ENCODE measurements at places on chromosomes 12 and 14.
A peak's percentile ranks its signal among the peaks of the same experiment; 100 is the strongest.

DNA sequence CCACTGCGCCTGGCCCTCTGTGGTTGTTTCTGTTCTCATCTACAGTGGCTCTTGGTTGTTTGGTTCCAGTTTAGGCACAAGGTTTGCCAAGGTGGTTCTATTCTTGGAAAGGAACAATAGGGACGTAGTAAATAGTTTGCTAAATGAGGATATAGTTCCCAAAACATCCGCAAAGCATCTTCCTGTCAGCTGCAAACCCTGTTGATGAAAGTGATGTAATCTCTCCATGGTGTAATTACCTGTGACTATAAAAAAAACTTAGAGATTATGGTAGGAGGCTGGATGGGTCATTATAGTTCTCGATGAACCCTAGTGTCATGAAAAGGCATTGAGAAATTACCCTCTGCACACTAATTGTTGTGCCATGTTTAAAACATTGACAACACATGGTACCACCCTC lies 52.9 kb downstream of the SUSD6 start:
- no peak for DNase-seq
- no peak overlapping the region for H3K27ac ChIP-seq
- H3K4me1 ChIP-seq, result peaks cover 76% of the 10 kb centered on the region
- H3K27me3 ChIP-seq, result no peaks in the 10 kb centered on the region
- H3K4me3 ChIP-seq, result no peak overlapping the region

DNA sequence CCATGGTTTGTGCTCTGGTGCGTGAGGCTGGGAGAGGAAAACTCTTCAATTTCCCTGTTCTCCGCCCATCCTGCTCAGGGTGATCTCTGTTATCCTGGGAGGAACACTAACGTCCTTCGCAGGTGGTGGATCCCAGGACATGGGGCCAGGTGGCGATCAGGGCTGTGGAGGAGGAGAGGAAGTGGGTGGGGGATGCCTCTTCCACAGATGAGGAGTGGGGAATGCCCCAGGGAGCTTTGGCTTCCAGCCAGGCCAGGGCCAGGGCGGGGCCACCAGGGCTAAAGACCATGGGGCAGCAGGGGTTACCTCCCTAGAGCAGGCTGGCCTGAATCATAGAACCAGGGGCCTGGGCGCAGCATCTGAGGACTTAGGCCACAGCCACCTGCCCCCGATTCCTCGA lies 3.3 kb upstream of the KRT75 start:
- H3K4me1 ChIP-seq, result no peaks in the 10 kb centered on the region
- H3K4me3 ChIP-seq, result no peak overlapping the region
- peaks cover 82% of the 10 kb centered on the region for H3K27me3 ChIP-seq
- H3K27ac ChIP-seq, result no peak overlapping the region
- no peaks in the 10 kb centered on the region for H3K36me3 ChIP-seq
- DNase-seq, result no peak

- no peak for DNase-seq
- no peak overlapping the region for H3K4me3 ChIP-seq
- peaks cover 1% of the 10 kb centered on the region for H3K36me3 ChIP-seq
Observed at GRCh38 chr14:52878469-52878868, 72.4 kb downstream of the FERMT2 start.

- H3K36me3 ChIP-seq, result no peaks in the 10 kb centered on the region
- H3K27ac ChIP-seq, result no peak overlapping the region
- H3K27me3 ChIP-seq, result peaks cover 24% of the 10 kb centered on the region
- DNase-seq, result no peak
- no peak overlapping the region for H3K4me3 ChIP-seq
Observed at GRCh38 chr12:38137287-38137686, 179.3 kb upstream of the ALG10B start.

DNA sequence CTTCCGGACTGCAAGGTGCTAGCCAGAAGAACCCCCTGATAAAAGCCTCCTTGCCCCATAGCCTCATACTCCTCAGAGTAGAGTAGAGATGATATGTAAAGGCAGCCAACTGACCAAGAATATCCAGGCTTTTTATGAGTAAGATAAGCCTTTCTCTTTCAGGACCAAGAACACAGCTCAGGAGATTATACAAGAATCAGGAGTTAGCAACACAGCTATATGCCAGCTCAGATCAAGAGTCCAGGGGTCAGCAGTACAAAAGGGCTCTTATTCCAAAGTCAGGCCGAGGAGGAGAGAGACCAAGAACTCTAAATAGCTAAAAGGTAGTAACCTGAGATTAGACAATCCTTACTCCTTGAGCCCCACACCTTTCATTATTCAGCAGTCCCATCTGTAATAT lies 135.3 kb downstream of the BTG1 start:
- no peak overlapping the region for H3K27ac ChIP-seq
- no peak for DNase-seq
- H3K4me1 ChIP-seq, result peaks cover 37% of the 10 kb centered on the region
- H3K27me3 ChIP-seq, result no peaks in the 10 kb centered on the region
- no peak overlapping the region for H3K4me3 ChIP-seq

GRCh38 chr12:120856980-120857379 lies 47.2 kb downstream of the SPPL3 start:
- peaks cover 50% of the 10 kb centered on the region for H3K4me1 ChIP-seq
- peak overlapping the region; percentile 12 for H3K27ac ChIP-seq
- no peaks in the 10 kb centered on the region for H3K27me3 ChIP-seq
- DNase-seq, result no peak
- no peak overlapping the region for H3K4me3 ChIP-seq

DNA sequence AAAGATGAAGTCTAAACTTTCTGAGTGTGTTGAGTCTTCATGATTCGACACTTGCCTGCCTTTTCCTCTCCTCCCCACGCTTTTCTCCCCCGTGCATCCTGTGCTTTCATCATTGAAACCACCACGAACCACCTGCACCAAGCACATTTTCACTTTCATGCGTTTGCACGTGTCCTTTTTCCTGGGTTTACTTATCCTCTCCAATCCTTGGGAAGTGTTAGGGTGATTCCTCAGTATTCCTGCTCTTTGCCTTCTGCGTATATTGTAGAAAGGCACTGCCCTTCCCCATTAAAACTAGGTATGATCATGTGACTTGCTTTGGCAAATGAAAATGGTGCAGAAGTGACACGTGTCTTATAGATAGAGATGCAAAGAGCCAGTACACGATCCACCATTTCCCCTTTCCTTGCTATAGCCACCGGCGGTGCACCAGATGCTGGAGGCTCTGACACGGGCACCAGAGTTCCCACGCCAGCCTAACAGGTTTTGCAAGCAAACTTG lies 106.6 kb downstream of the BRMS1L start:
- peaks cover 9% of the 10 kb centered on the region for H3K4me1 ChIP-seq
- no peaks in the 10 kb centered on the region for H3K27me3 ChIP-seq
- peak overlapping the region; percentile 75 for H3K27ac ChIP-seq
- DNase-seq, result no peak

GRCh38 chr12:116164250-116165035 lies 113.0 kb downstream of the MED13L start:
- DNase-seq, result no peak
- no peak overlapping the region for H3K4me3 ChIP-seq
- H3K36me3 ChIP-seq, result peaks cover 4% of the 10 kb centered on the region
- no peak overlapping the region for H3K27ac ChIP-seq

DNA sequence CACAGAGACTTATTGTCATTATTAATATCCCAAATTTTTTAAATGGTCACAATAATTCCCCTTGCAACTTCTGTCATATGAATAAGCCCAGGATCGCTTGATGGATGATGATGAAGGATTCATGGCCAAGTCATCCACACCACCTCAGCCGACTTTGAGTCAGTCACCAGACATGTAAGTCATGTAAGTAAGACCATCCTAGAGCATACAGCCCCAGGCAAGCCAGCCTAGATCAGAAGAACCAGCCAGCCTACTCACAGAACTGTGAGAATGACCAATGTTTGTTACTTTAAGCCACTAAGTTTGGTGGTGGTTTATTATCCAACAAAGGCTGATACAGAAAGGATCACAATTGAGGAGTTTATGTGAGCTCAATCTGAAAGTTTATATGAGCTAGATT lies 341.8 kb downstream of the NRXN3 start:
- no peaks in the 10 kb centered on the region for H3K27me3 ChIP-seq
- DNase-seq, result no peak
- no peaks in the 10 kb centered on the region for H3K36me3 ChIP-seq
- no peaks in the 10 kb centered on the region for H3K4me1 ChIP-seq
- H3K4me3 ChIP-seq, result no peak overlapping the region
- no peak overlapping the region for H3K27ac ChIP-seq

GRCh38 chr14:30385925-30386324 lies 173.0 kb upstream of the G2E3 start:
- H3K36me3 ChIP-seq, result no peaks in the 10 kb centered on the region
- H3K27ac ChIP-seq, result no peak overlapping the region
- no peak overlapping the region for H3K4me3 ChIP-seq
- DNase-seq, result no peak
- no peaks in the 10 kb centered on the region for H3K4me1 ChIP-seq
- peaks cover 12% of the 10 kb centered on the region for H3K27me3 ChIP-seq

GRCh38 chr12:3492793-3493042 lies 1.7 kb downstream of the PRMT8 start:
- H3K36me3 ChIP-seq, result peaks cover 4% of the 10 kb centered on the region
- H3K4me1 ChIP-seq, result no peaks in the 10 kb centered on the region
- H3K4me3 ChIP-seq, result no peak overlapping the region
- peaks cover 76% of the 10 kb centered on the region for H3K27me3 ChIP-seq

DNA sequence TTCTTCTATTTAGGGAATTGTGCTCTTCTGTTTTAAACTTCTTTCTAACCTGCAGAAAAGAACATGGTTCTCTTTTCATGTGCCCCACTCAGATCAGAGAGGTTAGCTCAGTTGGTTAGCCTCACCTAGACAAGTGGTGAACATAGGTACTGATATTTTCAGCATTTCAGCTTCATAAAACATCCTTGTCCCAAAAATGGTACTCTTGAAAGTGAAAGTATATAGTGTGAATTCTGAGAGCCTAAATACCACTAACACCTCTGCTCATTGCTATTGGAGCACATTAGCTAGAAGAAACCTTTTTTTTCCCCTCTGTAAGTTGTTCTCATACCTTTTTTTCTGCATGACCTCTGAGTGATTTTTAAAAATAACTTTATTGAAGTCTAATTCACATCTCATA lies 17.6 kb downstream of the UBE3B start:
- H3K4me1 ChIP-seq, result peaks cover 6% of the 10 kb centered on the region
- no peak overlapping the region for H3K4me3 ChIP-seq
- DNase-seq, result no peak
- H3K36me3 ChIP-seq, result peaks cover 44% of the 10 kb centered on the region
- H3K27me3 ChIP-seq, result no peaks in the 10 kb centered on the region

All from central memory CD8-positive, alpha-beta T cell (primary cell).